Posterior cingulate gyrus (tissue), 11 donors: ENCODE measurements at places on chromosomes 1 and 21.

DNA sequence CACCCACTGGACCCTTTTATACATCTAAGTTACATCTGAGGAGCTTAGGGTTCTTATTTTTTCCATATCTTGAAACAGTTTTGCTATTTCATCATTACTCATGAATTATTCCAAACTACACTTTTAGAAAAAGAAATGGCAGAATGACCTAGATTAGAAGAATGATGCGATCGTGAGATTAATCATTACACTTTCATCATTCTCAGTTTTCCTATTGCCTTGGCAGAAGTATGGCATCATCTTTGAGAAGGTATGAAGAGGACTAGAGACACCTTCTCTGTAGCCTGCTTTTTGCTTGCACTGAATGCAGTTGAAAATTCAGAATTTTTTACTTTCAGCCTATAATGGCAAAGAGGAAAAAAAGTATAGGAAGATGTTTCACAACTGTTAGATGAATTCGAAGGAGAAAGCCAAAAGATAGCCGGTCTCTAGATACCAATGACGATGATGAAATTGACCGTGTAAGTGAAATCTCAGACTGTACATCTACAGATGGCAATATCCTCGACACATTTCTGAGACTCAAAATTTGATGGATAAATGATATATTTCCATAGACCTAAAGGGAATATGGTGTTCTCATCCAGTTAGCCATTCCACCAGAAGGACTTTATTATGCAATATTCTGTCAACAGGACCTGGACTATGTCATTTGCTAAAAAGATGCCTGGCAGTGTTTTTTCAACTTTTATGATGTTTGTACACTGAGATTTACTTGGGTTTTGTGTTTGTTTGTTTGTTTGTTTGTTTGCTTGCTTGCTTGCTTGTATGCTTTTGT, 191.8 kb downstream of the TOMM20 start:
- DNase-seq, result no peak

DNA sequence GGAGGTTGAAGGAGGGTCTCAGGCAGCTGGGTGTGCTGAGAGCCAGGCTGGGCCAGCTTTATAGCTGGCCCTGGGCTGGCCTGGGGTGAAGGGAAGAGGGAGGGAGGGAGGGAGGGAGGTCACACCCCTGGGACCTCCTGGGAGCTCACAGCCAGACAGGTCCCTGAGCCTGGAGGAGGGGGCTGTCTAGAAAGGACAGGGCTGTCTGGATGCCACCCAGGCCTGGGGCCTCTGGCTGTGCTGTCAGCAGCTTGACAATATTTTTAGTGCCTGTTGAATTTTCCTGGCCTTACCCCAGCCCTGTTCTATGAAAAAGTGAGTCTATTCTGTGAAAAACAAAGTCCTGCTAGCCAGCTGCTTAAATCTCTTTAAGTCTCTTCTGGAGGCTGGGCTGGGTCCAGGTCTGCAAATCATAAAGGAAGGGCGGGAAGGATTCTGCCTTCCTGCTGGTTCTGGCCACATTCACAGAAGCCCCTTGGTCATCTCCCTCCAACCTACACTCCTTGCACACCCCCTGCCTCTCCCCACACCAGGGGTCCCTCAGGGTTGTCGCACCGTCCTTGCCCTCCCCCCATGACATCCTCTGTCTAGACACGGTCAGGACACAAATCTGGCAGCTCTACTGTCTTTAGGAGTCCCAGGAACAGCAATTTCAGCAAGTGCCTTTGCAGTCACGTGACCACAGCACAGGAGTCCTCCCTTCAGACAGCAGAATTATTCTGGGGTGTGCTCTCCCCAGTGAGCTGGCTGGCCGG, at the start of gene LEFTY2:
Gene LEFTY2 (minus strand): TSS at position 34 of the 755 bp plus-strand sequence. CDS start 80 bp downstream, outside the sequence.
- no peak for DNase-seq

GRCh38 chr1:2345297-2346075, 45.9 kb downstream of the MORN1 start:
- peak; percentile 3 for DNase-seq

DNA sequence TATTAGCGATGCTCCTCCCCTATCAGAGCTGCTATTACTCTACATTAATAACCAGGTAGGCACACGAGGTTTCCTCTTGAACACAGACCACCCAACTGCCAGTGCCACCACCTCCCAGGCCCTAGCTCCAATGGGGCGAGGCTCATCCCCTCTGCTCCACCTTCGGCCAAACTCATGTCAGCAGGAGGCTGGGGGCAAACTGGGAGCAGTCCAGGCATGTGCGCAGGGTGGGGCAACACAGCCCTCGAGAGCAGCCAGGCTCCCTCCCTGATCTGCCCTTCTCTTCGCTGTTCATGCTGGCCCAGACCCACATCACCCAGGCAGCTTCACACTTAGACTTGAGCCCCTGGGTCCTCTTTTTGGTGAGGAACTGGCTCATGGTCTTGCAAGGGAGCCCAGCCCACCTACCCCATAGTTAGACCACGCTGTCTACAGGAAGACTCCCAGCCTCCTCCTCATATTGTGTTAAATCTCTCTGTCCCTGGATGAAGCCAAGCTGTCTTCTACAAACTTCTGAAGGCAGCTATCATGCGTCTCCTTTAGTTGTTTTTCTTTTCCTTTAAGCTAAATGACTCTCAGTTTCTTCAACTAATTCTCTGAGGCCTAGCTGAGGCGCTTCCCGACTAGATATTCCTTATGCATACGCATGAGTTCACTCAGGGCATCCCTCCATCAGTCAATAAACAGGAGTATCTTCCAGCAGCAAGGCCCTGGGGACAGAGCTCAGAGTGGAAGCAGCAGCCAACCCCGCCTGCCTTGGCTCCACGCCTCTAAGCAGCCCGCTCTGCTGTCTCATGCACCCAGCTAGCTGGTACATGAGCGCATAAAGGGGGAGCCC, 12.0 kb downstream of the TMEM9 start:
- DNase-seq, result no peak

DNA sequence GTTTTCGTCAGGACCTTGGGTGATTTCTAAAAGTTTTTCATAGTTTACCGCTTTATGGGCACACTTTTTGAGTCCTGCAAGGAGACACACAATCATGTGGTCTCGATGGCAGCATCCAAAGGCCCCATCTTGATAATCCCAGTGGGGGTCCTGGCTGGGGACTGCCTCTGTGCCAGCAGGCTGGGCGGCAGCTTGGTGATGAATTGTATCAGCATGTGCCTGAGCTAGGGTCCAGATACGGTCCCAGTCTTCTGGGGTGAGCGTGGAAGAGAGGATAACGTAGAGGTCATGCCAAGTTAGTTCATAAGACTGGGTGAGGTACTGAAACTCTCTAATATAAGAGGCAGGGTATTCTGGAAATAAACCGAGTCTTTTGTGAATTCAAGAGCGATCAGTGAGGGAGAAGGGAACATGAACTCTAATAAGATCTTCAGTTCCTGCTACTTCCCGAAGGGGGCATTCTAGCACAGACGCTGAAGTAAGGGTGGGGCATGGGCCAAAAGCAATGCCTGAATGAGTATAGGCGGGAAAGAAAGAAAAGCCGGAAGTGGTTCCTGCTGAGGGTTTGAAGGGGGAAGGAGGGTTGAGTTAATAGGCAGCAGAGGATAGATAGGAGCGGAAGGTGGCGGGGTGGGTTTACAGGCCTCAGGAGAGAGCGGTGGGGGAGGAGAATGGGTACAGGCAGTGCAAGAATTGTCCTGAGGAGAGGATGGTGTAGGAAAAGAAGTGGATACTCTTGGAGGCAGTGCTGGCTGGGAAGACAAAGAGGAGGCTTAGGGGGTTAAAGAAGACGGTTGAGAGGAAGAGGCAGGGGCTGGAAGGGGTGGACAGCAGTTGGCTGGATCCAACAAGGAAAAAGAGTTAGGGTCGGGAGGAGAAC, 1.6 kb downstream of the ERVH48-1 start:
- peak; percentile 67 for DNase-seq

- no peak for DNase-seq
These were observed 36.2 kb downstream of the UBE2G2 start for GRCh38 chr21:44765231-44766013.

- DNase-seq, result no peak
These were observed 69.2 kb upstream of the WLS start for GRCh38 chr1:68301471-68302001.

DNA sequence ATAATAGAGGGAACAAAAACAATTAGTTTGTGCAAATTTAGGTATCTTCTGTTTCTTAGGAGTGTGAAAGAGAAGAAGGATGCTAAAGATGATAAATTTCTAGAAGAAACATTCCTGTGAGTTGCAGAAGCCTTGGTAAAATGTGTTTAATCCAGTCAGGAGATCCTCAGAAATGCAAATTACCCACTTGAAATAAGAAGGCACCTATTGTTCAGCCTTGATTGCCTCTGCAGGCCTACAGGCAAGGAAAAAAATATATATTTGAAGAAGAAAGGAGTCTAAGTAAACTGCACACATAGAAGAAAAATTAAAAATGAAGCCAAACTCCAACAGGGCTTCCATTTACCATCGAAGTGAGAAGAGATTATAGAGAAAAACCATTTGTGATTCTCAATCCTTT, 51.0 kb upstream of the LHX8 start:
- DNase-seq, result no peak

DNA sequence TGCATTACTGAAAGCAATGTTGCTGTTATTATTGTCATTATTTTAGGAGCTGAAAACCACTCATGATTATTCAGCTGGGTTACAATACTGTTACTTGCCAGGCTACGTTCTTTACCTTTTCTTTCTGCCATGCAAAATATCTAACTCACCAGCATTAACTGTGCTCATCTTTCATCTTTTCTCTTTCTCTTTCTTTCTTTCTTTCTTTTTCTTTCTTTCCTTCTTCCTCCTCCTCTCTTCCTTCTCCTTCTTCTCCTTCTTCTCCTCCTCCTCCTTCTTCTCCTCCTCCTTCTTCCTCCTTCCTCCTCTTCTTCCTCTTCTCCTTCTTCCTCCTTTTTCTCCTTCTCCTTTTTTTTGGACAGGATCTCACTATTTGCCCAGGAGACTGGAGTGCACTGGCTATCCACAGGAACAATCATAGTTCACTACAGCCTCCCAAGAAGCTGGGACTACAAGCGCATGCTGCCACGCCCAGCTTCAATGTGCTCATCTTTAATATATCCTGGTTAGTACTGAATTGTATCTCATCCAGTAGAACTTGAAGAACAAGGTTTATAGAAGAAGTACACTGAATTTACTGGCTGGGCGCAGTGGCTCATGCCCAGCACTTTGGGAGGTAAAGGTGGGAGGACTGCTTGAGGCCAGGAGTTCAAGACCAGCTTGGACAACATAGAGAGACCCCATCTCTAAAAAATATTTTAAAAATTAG, 6.9 kb upstream of the ZMYM4 start:
- DNase-seq, result no peak
